Cardiac muscle cell (in vitro differentiated cells and primary cell): ENCODE measurements at places on chromosomes 3 and 15. TPM values are rescaled to one million over a fixed set of nuclear protein-coding genes. Genes with fewer than 3 reads are reported as not detected.

- DNase-seq, result peak; percentile 92
These were observed 219.9 kb downstream of the TCF12 start for GRCh38 chr15:57138349-57138788.

- DNase-seq, result no peak
These were observed 82.0 kb downstream of the HHLA2 start for GRCh38 chr3:108378153-108378951.

Gene TRPM1
- total RNA-seq, result not detected in 2 replicates

Gene C3orf80
- 3.6 and 4.1 TPM in 2 replicates for total RNA-seq

Gene KIF7
- 24.4 and 33.8 TPM in 2 replicates for total RNA-seq
